ENCODE measurements at places on chromosomes 13 and 19. TPM values are rescaled to one million over a fixed set of nuclear protein-coding genes. Genes with fewer than 3 reads are reported as not detected.

Gene ZNF528
- total RNA-seq: 2.4 TPM

Gene ZNF223
- total RNA-seq: 1.7 TPM

Gene ZNF808
- 12.3 TPM for total RNA-seq

Gene CHST8
- total RNA-seq: 0.19 TPM

Gene EFNB2
- total RNA-seq: 9.8 TPM

Gene PTPRH
- 8.4 TPM for total RNA-seq

Gene DAZAP1
- 44.8 TPM for total RNA-seq

Gene MBD3L3
- total RNA-seq: not detected

Gene ZNF99
- not detected for total RNA-seq

Gene DOCK9
- 16.5 TPM for total RNA-seq

Gene COX7A1
- 6.2 TPM for total RNA-seq

Gene CYP2F1
- not detected for total RNA-seq

Gene LSR
- 96.6 TPM for total RNA-seq

Gene IFI30
- total RNA-seq: 54.0 TPM

Gene KCNN1
- not detected for total RNA-seq

Gene FLT1
- total RNA-seq: 15.6 TPM

Data from right lobe of liver (tissue), 6 donors.